ENCODE measurements at places on chromosomes 7 and 10. TPM values are rescaled to one million over a fixed set of nuclear protein-coding genes. Genes with fewer than 3 reads are reported as not detected.

Gene PNLIP
- total RNA-seq, result not detected

Gene TAS2R3
- total RNA-seq, result 3.2 TPM

Gene ANKRD1
- 2.1 TPM for total RNA-seq

DNA sequence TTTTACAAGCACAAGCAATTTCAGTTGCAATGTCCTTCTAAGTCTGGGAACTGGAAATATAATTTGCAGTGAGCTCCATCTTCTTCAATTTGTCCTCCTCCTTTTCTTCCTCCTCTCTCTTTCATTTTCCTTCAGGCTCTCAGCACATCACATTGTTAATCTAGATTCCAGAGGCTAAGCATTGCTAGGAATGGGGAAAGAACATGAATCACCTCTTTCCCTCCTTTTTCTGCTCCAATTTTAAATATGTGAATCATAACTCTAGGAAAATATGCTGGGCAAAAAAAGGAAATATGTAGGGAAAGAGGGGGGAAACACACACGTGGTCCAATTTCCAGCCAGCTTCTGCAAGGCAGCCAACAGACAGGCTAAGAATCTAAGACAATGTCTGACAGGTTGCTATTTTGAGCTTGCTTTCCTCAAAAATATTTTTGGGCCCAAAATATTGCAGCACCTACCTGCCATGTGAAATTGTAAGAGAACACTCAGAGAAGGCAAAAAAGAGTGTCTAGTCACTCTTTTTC is 72.7 kb upstream of the NUPR2 start:
- H3K4me1 ChIP-seq, result no peaks in the 10 kb centered on the region
- no peak overlapping the region for H3K27ac ChIP-seq
- no peak for DNase-seq
- H3K4me3 ChIP-seq, result no peak overlapping the region
- no peaks in the 10 kb centered on the region for H3K36me3 ChIP-seq

Gene TMEM243
- 20.1 TPM for total RNA-seq

DNA sequence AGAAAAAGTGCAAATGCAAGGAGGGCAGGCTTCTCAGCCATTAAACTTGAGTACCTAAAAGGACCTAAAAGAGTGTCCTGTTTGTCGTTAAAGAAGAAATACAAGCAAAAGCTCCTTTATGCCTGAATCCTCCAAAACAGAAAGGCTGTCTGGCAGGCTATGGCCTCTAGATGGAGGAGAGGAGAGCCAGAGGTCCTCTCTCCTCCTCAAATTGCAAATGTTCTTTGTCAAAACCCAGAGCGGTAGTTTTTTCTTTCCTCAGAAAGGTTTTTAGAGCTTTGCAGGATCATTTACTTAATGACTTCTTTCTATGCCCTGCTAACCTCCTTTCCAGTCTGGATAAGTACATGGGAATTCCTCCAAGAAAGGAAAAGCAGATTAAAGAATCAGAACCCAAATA is 1.9 kb upstream of the SORCS1 start:
- peak overlapping the region; percentile 20 for H3K4me3 ChIP-seq
- DNase-seq, result no peak
- H3K4me1 ChIP-seq, result peaks cover 4% of the 10 kb centered on the region
- peaks cover 86% of the 10 kb centered on the region for H3K27me3 ChIP-seq
- H3K27ac ChIP-seq, result no peak overlapping the region

DNA sequence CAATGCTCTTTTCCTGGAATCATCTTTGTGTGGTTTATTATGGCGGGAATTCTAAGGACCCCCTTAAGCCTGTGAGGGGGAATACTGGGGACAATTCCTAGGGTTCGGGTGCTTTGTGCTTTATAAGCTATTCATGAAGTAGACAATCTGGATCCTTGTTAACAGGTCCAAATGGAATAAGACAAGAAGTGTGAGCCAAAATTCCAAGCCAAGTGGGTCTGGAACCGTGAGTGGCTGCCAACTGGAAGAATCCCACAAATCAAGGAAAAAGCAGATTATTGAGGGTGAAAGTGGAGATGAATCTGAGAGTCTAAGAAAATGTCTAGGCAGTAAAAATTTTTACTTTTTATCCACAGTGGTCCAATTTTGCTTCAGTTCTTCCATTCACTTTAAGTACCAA is 136.8 kb downstream of the MDFIC start:
- no peaks in the 10 kb centered on the region for H3K27me3 ChIP-seq
- H3K4me1 ChIP-seq, result no peaks in the 10 kb centered on the region
- DNase-seq, result no peak
- no peak overlapping the region for H3K27ac ChIP-seq
- H3K4me3 ChIP-seq, result no peak overlapping the region

- H3K27ac ChIP-seq, result no peak overlapping the region
- no peaks in the 10 kb centered on the region for H3K36me3 ChIP-seq
- peaks cover 19% of the 10 kb centered on the region for H3K4me1 ChIP-seq
- no peak overlapping the region for H3K4me3 ChIP-seq
- no peaks in the 10 kb centered on the region for H3K27me3 ChIP-seq
- no peak for DNase-seq
Observed at GRCh38 chr7:7738622-7739021, 20.2 kb upstream of the RPA3 start.

Gene ADCYAP1R1
- total RNA-seq, result 2.8 TPM

Gene ZNF727
- not detected for total RNA-seq

- H3K4me3 ChIP-seq, result no peak overlapping the region
- H3K4me1 ChIP-seq, result no peaks in the 10 kb centered on the region
- DNase-seq, result no peak
- H3K36me3 ChIP-seq, result no peaks in the 10 kb centered on the region
- H3K27ac ChIP-seq, result no peak overlapping the region
- H3K27me3 ChIP-seq, result no peaks in the 10 kb centered on the region
Observed at GRCh38 chr10:23432639-23433038, 6.2 kb upstream of the OTUD1 start.

Gene EMX2
- total RNA-seq, result 29.9 TPM

DNA sequence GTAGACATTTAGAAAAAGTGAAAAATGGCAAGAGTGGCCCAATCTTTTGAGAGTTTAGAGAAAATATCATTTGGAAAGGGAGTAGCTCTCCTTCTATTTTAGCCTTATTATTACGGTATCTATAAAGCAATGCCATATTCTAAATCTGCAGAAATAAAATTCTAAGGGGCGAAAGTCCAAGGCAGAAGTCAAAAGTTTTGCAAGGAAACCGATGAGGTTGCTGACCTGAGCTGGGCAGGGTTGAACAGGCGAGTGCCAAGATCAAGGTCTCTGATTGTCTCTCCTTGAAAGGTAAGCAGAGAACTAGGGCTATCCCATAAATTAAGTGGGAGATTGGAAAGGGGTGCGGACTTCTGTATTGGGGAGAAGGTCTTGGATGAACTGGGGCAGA is 11.7 kb downstream of the TRIM56 start:
- H3K27ac ChIP-seq, result no peak overlapping the region
- DNase-seq, result no peak
- no peaks in the 10 kb centered on the region for H3K36me3 ChIP-seq
- peaks cover 8% of the 10 kb centered on the region for H3K27me3 ChIP-seq
- no peak overlapping the region for H3K4me3 ChIP-seq

DNA sequence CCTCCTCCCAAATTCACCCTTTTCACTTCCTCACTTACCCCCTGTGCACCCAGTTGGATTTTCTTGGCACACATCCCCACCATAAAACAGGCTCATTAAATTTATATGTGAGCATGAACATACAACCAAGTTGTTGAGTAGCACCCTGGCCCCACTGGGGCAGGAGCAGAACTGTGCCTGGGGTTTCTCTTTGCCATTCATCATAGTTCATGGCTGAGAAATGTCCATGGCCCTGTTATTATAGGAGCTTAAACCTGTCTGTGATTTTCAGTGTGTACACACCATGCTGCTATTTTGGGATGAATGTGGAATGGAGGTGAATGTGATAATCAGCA is 618.8 kb downstream of the LRMDA start:
- H3K27ac ChIP-seq, result no peak overlapping the region
- H3K36me3 ChIP-seq, result peaks cover 4% of the 10 kb centered on the region
- H3K4me1 ChIP-seq, result peaks cover 47% of the 10 kb centered on the region
- DNase-seq, result no peak

Measured in type B pancreatic cell (in vitro differentiated cells).